ENCODE measurements at places on chromosomes 2 and 18. TPM values are rescaled to one million over a fixed set of nuclear protein-coding genes. Genes with fewer than 3 reads are reported as not detected.

FIGN gene
- not detected for total RNA-seq

KIF1A gene
- 0.47 TPM for total RNA-seq

SIGLEC15 gene
- total RNA-seq: not detected

KATNAL2 gene
- not detected for total RNA-seq

PIAS2 gene
- total RNA-seq: 33.9 TPM

SERPINB12 gene
- not detected for total RNA-seq

RESP18 gene
- not detected for total RNA-seq

DNA sequence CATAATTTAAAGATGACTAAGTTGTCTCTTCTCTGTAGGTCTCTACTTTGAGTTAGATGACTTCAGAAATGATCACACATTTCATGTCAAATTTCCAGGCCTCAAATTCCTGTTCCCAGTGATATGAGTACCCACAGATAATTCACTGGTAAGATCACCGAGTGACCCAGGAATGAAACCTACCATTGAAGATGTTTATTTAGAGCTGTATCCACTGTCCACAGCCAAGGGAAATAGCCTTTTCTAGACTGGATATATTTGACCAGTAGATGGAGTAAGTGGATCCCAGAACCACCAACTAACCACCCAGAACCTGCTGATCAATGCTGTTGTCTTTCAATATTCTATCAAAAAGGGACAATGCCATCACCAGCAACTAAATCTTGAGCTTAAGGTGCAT lies 238.8 kb downstream of the SLC8A1 start:
- no peak overlapping the region for H3K27ac ChIP-seq
- H3K4me1 ChIP-seq: peaks cover 20% of the 10 kb centered on the region
- H3K27me3 ChIP-seq: no peaks in the 10 kb centered on the region
- H3K36me3 ChIP-seq: peaks cover 11% of the 10 kb centered on the region
- DNase-seq: no peak

- H3K4me3 ChIP-seq: peak overlapping the region; percentile 98
- peaks cover 3% of the 10 kb centered on the region for H3K27me3 ChIP-seq
Measured at GRCh38 chr2:63587814-63588384, 378 bp downstream of the WDPCP start.

GRCh38 chr2:46164529-46165301 lies 132.5 kb upstream of the EPAS1 start:
- H3K4me1 ChIP-seq: peaks cover 7% of the 10 kb centered on the region
- no peak overlapping the region for H3K27ac ChIP-seq
- DNase-seq: no peak

DNA sequence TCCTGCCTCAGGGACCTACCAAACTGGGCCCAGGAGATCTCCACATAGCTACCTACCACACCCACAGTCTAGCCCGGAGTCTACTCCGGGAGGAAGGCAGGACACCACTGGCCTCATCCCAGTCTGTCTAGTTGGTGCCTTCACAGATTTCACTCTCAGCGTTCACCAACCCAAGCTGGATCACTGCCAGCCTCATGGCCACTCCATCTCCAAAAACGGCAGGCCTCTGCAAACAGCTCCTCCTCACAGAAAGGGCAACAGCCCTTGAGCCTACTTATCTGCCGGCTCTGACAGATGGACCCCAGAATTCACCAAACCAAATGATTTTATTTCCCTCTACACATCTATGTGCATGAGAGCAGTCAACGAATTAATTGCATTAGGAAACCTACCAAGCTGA lies 61.3 kb downstream of the NCKAP5 start:
- no peak overlapping the region for H3K27ac ChIP-seq
- H3K27me3 ChIP-seq: no peaks in the 10 kb centered on the region
- no peak overlapping the region for H3K4me3 ChIP-seq
- DNase-seq: no peak
- no peaks in the 10 kb centered on the region for H3K36me3 ChIP-seq

GRCh38 chr2:150211164-150211631 lies 276.3 kb downstream of the RND3 start:
- H3K4me1 ChIP-seq: no peaks in the 10 kb centered on the region
- no peak overlapping the region for H3K27ac ChIP-seq
- no peak overlapping the region for H3K4me3 ChIP-seq

DNA sequence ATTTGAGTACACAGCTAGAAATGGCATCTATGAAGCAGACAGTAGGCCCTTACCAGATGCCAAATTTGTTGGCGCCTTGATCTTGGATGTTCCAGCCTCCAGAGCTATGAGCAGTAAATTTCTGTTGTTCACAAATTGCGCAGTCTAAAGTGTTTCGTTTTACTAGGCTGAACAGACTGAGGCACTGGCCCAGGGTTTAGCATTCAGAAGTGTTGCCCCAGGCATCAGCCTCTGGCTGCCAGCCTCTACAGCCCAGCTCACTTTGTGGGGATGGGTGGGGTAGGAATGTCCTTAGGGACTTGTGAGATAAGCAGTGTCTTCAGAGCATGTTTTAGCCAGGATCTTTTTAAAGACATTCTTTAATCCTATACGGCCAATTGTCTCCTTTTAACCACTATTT lies 51.5 kb upstream of the MGAT5 start:
- H3K4me3 ChIP-seq: no peak overlapping the region
- H3K4me1 ChIP-seq: peaks cover 20% of the 10 kb centered on the region
- no peaks in the 10 kb centered on the region for H3K36me3 ChIP-seq
- no peak overlapping the region for H3K27ac ChIP-seq
- DNase-seq: no peak
- no peaks in the 10 kb centered on the region for H3K27me3 ChIP-seq

- peaks cover 9% of the 10 kb centered on the region for H3K27me3 ChIP-seq
- H3K4me3 ChIP-seq: no peak overlapping the region
- no peak for DNase-seq
- no peak overlapping the region for H3K27ac ChIP-seq
- peaks cover 10% of the 10 kb centered on the region for H3K4me1 ChIP-seq
Measured at GRCh38 chr2:181807526-181807925, 84.0 kb upstream of the ITPRID2 start.

DNA sequence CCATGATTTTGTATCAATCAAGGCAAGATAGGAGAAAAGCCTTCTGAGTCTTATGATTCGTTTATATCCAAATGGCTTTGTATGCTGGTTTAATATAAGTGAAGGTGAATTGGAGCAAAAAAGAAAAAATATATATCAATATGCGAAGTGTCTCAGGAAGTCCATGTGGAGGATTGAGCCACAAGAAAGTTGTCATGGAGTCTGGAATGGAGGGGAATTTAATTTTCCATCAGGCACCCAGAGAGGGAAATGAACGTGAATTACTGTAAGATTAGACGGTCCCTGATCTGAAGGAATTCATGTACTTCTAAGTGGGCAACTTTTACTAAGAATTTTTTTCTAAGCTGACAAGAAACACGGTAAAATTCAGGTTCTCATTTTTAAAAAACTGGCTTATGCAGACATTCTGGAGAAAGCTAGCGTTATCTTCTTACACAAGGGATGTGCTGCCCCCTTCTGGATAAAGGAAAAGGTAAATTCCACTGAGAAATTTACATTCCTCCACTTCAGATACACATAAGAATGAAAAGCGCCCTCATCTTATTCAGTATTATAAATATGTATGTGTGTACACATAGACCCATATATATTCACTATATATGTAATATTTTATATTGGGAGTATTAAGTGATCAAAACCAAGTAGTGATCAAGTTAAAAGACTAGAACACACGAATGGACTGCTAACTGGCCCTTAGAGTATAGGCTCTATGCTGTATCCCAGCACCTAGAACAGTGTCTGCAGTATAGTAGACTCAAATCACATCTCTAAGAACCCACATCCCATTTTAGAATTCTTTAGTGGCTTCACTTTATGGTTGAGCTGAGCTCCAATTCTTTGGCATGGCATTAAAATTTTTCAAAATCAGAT lies 289.0 kb upstream of the TFPI start:
- no peaks in the 10 kb centered on the region for H3K36me3 ChIP-seq
- no peak overlapping the region for H3K27ac ChIP-seq
- H3K4me3 ChIP-seq: no peak overlapping the region
- no peaks in the 10 kb centered on the region for H3K27me3 ChIP-seq
- DNase-seq: peak; percentile 59
- no peaks in the 10 kb centered on the region for H3K4me1 ChIP-seq

DNA sequence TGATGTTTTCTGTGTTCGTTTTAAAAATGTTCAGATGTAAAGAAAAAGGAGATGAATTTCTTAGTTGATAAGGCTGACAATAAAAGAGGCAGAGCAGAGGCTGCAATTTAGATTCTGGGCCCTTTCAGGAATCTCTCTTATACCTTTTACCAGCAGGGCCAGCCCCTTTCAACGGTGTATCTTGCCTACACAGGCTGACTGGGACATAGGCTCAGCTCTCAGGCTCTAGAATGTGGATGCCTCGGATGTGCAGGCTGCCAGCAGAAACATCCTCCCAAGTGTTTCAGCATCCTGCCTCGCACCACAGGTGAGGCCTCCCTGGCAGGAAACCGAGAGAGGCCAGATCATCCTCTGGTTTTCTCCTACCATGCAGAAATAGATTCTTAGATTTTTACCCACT lies 3.4 kb downstream of the C2orf80 start:
- H3K4me1 ChIP-seq: peaks cover 2% of the 10 kb centered on the region
- no peak overlapping the region for H3K27ac ChIP-seq
- no peak for DNase-seq
- peaks cover 36% of the 10 kb centered on the region for H3K27me3 ChIP-seq

DNA sequence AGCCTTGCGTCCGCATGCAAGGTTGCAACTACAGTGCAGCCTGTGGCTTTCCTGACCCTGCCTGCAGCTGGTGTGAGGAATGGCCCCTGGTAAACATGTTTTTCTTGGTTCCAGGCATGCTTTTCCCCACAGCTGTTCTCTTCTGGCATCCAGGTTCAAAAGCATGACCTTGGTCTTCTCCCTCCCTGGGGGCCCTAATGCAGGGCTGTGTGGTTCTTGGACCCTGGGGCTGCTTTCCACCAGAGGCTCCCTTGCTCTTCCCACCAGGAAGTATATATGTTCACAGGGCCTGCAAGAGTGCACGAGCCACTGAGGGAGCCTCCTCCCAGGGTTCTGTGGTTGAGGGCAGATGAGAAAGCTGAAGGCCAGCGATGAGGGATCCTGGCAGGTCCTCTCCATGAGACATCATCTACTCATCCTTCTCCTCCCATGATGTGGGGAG lies 125.9 kb downstream of the BCL2L11 start:
- H3K36me3 ChIP-seq: peaks cover 20% of the 10 kb centered on the region
- no peaks in the 10 kb centered on the region for H3K27me3 ChIP-seq
- no peak overlapping the region for H3K4me3 ChIP-seq
- DNase-seq: no peak

- H3K4me3 ChIP-seq: no peak overlapping the region
- H3K27ac ChIP-seq: no peak overlapping the region
- no peak for DNase-seq
- H3K4me1 ChIP-seq: peaks cover 10% of the 10 kb centered on the region
Measured at GRCh38 chr2:20594957-20595356, 55.9 kb downstream of the HS1BP3 start.

DNA sequence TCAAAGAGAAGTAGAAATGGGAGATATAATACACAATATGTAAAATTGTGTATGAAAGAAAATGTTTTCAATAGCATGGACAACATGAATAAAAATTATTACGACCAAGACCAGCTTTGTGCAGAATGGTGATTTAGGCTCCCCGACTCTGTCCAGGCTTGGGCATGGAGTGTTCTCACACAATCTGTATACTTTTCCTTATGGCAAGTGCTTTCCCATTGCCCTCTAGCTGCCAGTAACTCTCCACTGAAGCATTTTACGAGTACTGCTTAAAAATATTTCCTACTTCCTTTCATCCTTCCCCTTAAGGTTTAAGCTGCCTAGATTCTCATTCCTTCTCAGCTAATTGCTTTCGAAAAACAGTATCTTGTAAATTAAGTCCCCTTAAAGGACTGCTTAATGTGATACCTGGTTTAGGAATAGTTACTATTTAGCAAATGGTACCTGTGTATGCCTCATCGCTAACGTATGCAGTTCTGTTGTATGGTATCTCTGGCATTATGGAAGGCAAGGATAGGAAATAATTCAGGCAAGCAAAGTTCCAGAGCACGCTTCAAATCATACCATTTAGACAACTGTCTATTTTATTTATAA lies 714.6 kb downstream of the ERBB4 start:
- H3K36me3 ChIP-seq: no peaks in the 10 kb centered on the region
- DNase-seq: no peak
- H3K4me3 ChIP-seq: no peak overlapping the region
- no peak overlapping the region for H3K27ac ChIP-seq

- H3K4me3 ChIP-seq: no peak overlapping the region
- H3K27me3 ChIP-seq: peaks cover 3% of the 10 kb centered on the region
- H3K4me1 ChIP-seq: no peaks in the 10 kb centered on the region
- DNase-seq: no peak
- no peaks in the 10 kb centered on the region for H3K36me3 ChIP-seq
- no peak overlapping the region for H3K27ac ChIP-seq
Measured at GRCh38 chr2:31079665-31080064, 58.6 kb downstream of the GALNT14 start.

Data from activated CD4-positive, alpha-beta T cell treated with anti-CD3 and anti-CD28 coated beads, Interleukin-2, amount 10 ng/mL, durations not matched to agents 24 days and 14 days (primary cell).